ENCODE measurements at places on chromosomes 12 and 14. TPM values are rescaled to one million over a fixed set of nuclear protein-coding genes. Genes with fewer than 3 reads are reported as not detected.

- DNase-seq = no peak
Observed at GRCh38 chr12:132138941-132139871, 4.9 kb downstream of the DDX51 start.

DNA sequence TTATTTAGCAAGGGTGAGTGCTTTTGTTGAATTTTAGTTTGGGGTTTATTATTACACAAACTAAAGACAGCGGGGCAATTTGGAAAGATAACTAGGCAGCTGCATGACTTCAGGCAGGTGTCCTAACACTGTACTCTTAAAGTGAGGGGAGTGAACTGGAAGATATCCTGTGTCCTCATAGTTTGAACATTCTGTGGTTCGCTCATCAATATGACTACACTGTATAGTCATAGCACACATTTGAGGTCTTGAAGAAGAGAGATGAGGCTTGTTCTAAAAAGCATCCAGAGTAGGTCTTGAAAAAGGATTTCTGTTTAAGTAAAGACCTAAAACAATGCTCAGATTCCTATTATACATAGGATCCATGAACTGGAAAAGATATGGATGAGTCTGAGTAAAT, 1.7 kb upstream of the MAP3K9 start:
- DNase-seq = no peak

- DNase-seq = no peak
Observed at GRCh38 chr12:12376646-12377448, 20.0 kb downstream of the BORCS5 start.

CCDC177 gene
- 0.08 TPM for total RNA-seq

CYP46A1 gene
- 1.5 TPM for total RNA-seq

- DNase-seq = no peak
Observed at GRCh38 chr12:91628656-91629055, 446.0 kb upstream of the DCN start.

KITLG gene
- 1.4 TPM for total RNA-seq

DNA sequence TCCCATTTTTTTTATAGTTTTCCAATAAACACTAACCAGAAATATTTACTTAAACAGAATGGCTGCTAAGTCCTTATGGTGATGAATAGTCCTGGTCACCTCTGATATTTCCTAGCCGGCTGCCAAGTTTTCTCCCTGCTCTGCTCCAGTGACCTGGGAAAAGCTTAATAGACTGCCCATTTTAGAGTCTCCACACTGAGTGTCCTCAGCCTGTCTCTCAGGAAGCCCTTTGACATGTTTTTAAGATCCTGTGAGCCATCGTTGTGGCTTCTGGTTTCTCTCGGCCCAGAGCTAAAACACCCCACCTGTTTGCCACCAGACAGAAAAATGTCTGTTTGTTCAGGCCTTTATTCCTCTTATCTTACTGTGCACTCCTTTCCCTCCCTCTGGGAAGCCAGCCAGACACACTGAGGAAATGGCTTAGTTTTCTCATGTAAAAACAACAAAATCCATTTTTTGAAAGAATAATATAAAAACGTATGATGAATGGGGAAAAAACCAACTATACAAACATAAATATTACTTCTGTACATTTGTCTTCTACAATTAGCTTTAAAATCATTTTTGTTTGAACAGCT, 25.4 kb upstream of the ALDH2 start:
- DNase-seq = no peak

GRCh38 chr14:69671365-69672030, 60.1 kb downstream of the SUSD6 start:
- no peak for DNase-seq

- DNase-seq = no peak
Observed at GRCh38 chr14:38143659-38144505, 63.8 kb upstream of the SSTR1 start.

ABHD12B gene
- total RNA-seq = not detected

DNA sequence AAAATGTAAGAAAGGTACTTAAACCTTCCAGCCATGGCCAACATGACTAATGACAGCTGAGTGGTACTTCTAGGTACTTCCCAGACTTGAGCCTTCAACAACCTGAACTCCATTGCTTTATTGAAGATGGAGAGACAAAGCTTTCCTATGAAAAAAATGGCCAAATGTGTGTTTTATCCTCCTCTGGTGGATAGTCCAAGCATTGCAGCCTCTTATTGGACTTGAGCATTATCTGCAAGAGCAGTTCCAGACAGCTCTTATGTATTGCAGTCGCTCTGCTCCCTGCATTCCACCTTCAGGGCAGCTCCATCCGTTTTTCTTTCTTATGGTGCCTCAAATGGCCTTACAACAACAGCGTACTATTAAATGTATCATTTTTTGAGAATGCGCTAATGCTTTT, 588.2 kb downstream of the NRXN3 start:
- no peak for DNase-seq

SYCP3 gene
- not detected for total RNA-seq

KRT1 gene
- not detected for total RNA-seq

DNA sequence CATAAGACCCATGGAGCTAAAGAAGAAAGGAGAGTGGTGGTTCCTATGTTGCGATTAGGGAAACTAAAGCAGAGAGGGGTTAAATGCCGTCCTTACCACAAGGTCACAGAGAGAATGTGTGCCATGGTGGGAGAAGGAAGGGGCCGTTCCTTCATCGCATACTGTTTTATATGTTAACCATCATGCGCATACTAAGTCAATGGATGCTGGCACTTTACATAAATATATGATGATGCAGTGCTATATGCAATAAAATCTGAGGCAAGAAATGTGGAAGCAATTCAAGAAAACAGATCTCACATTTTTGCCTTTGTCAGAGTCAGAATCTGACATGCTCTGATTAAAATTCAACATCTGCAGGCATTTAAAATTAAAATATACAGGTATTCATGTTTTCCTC, 168.1 kb downstream of the BMP4 start:
- no peak for DNase-seq

- DNase-seq = no peak
Observed at GRCh38 chr12:104494137-104494792, 37.5 kb downstream of the CHST11 start.

- DNase-seq = no peak
Observed at GRCh38 chr14:54253195-54253947, 143.4 kb upstream of the CDKN3 start.

OASL gene
- total RNA-seq = 2.5 TPM

- DNase-seq = no peak
Observed at GRCh38 chr12:63867053-63867452, 22.6 kb downstream of the SRGAP1 start.

CKB gene
- total RNA-seq = 10.2 TPM

GRCh38 chr12:78407722-78408121, 456.9 kb upstream of the SYT1 start:
- DNase-seq = no peak

DNA sequence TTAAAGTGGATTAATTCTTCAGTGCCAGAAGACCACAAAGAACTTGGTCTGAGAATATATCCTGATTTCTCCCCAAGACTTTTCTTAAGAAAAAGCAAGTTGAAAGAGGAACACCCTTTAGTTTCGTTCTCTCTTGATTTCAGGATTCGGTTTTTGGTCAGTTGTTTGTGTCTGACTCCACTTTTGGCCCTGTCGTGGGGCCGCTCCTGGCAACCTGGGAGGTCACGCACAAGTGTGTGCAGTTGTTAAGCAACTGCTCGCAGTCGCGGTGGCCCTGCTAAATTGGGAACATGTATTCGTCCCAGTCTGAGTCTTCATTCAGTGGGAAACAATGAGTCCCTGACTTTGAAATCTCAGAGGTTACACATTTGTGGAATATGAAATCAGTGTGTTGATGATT, 68.7 kb downstream of the RGS6 start:
- no peak for DNase-seq

DHRS2 gene
- total RNA-seq = 6.2 TPM

PLXNC1 gene
- 1.1 TPM for total RNA-seq

AQP6 gene
- total RNA-seq = 0.28 TPM

TAPBPL gene
- 15.8 TPM for total RNA-seq

SLC6A15 gene
- 0.25 TPM for total RNA-seq

DNA sequence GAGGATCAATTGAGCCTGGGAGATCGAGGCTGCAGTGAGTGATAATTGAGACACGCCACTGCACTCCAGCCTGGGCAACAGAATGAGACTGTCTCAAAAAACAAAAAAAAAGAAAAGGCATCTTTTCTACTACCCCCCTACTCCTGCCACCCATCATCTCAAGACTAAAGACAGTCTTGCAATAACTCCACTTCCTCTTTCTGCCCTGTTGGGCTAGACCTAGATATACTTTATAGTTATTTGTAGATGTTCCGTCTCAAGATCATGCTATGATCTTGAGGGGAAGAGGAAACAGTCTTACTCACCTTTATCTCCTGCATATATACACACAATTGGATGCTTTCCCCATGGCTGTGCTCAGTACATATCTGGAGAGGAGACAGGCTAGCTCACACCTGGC, 12.1 kb upstream of the ESPL1 start:
- DNase-seq = no peak

PRR4 gene
- 0.48 TPM for total RNA-seq

BDKRB2 gene
- 0.10 TPM for total RNA-seq

CLEC6A gene
- total RNA-seq = not detected

DIO3 gene
- 0.13 TPM for total RNA-seq

- DNase-seq = no peak
Observed at GRCh38 chr14:70987041-70987440, 79.8 kb downstream of the PCNX1 start.

- no peak for DNase-seq
Observed at GRCh38 chr14:76456200-76456599, 80.3 kb downstream of the ESRRB start.

- DNase-seq = no peak
Observed at GRCh38 chr12:49476091-49476490, 62.7 kb upstream of the KCNH3 start.

ART4 gene
- 27.5 TPM for total RNA-seq

- no peak for DNase-seq
Observed at GRCh38 chr12:30202521-30203254, 418.9 kb upstream of the TMTC1 start.

- no peak for DNase-seq
Observed at GRCh38 chr12:77115471-77115870, 50.1 kb upstream of the E2F7 start.

- DNase-seq = no peak
Observed at GRCh38 chr12:77122236-77122635, 56.9 kb upstream of the E2F7 start.

Measured in left lobe of liver (tissue), 2 donors.